ENCODE measurements at places on chromosomes 5 and 9. TPM values are rescaled to one million over a fixed set of nuclear protein-coding genes. Genes with fewer than 3 reads are reported as not detected.

Gene SLC34A1
- not detected for total RNA-seq

Gene ZNF879
- 3.2 TPM for total RNA-seq

Gene HSDL2
- total RNA-seq, result 16.4 TPM

Gene ITGA1
- total RNA-seq, result 61.0 TPM

Gene FOXD4L4
- total RNA-seq, result 0.53 TPM

Gene GDF9
- 0.35 TPM for total RNA-seq

Gene FOXE1
- 0.06 TPM for total RNA-seq

Gene GARIN3
- not detected for total RNA-seq

Gene SLC24A2
- 0.06 TPM for total RNA-seq

Gene CREB3
- total RNA-seq, result 77.0 TPM

Gene ENTPD8
- total RNA-seq, result 0.10 TPM

Gene AHRR
- 32.1 TPM for total RNA-seq

Gene PCDHB8
- total RNA-seq, result 0.88 TPM

Gene RNF145
- 86.6 TPM for total RNA-seq

Measured in glomerular endothelial cell (primary cell).